ENCODE measurements at places on chromosomes 3 and 15. TPM values are rescaled to one million over a fixed set of nuclear protein-coding genes. Genes with fewer than 3 reads are reported as not detected.

DNA sequence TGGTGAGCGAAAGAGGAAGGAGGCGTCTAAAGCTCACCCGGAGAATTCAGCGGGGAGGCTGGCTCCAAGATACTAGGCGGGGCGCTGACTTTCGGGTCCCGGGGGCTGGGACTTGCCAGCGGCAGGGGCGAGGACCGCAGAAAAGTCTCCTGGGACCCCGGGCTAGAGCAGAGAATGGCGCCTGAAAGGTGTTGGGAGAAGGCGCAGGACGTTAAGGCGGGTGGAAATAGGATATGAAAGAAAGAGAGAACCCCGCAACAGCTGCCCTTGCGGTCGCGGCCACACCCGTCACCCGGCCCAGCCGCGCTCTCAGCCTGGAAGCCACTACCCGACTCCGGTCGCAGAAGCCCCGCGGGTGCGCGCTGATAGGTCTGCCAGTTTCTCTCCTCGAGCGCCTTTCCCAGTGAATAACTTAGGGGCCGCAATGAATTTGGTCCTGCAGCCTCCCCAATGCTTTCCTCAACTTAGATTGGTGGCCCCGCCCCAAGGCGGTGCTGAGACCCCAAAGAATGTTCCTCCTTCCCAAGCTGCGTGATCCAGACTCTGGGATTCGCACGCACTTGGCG lies 604 bp downstream of the LTK start:
- no peak for DNase-seq

DNA sequence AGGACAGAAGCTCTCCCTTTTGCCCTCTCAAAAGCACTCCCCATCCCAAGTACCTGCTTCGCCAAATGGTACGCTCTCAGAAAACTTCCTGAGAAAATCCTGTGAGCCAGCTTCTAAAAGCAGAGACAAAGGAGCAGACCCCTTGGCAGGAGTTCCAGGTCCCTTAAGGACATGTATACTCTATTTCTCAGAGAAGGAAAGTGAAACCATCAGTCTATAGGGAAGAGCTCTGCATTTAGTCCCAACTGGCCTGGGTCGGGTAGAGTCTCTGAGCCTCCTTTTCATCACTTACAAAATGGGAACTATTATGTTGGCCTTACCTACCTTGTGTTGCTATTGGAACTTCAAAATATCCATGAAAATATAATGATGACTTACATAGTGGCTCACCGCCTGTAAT lies 19.7 kb downstream of the DAPK2 start:
- DNase-seq, result no peak

DNA sequence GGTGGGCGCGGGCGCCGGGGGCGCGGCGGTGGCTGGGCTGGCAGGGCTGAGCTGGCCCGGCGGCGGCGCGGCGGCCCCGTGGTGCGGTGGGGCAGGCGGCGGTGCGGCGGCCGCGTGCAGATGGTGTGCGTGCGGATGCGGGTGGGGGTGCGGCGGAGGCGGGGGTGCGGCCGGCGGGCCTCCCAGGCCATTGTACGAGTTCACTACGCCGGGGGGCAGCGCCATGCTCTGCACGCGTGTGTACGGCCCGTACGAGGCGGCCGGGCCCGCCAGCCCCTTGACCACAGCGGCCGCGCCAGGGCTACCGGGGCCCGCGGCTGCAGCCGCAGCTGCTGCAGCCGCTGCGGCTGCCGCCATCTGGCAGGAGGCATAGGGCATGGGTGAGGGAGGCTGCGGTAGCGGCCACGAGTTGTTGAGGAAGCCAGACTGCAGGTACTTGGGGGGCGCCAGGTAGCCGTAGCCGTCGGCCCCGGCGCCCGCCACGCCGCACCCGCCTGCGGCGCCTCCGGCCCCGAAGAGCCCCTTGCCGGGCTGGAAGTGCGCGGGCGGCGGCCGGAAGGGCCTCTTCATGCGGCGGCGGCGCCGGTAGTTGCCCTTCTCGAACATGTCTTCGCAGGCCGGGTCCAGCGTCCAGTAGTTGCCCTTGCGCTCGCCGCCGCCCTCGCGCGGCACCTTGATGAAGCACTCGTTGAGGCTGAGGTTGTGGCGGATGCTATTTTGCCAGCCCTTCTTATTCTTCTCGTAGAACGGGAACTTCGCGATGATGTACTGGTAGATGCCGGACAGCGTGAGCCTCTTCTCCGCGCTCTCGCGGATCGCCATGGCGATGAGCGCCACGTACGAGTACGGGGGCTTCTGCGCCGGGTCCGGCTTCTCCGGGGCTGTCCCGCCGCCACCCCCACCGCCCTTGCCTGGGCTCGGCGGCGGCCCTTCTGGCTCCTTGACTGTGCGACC lies 951 bp downstream of the FOXL2 start:
- no peak for DNase-seq

DNA sequence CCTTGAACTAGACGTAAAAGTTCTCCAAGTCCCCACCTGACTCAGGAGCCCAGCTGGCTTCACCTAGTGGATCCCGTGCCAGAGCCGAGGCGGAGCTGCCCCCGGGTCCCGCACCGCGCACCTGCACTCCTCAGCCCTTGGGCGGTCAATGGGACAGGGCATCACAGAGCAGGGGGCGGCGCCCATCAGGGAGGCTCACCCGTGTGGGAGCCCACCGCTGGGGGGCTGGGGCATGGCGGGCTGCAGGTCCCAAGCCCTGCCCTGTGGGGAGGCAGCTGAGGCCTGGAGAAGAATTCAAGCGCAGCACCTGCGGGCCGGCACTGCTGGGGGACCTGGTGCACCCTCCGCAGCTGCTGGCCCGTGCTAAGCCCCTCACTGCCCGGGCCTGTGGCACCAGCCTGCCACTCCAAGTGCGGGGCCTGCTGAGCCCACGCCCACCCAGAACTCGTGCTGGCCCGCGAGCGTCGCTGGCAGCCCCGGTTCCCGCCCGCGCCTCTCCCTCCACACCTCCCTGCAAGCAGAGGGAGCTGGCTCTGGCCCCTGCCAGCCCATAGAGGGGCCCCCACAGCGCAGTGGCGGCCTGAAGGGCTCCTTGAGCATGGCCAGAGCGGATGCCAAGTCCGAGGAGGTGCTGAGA lies 16.2 kb downstream of the SQOR start:
- DNase-seq, result no peak

GRCh38 chr3:28786446-28786845 lies 437.8 kb upstream of the AZI2 start:
- no peak for DNase-seq

Gene HIGD2B
- polyA plus RNA-seq, result not detected

Gene C15orf62
- 4.6 TPM for polyA plus RNA-seq

Gene PRTG
- 6.6 TPM for polyA plus RNA-seq

Gene PATL2
- polyA plus RNA-seq, result 1.2 TPM

All from right lung (tissue), 10 donors.